ENCODE measurements at places on chromosomes 6 and 20.
A peak's percentile ranks its signal among the peaks of the same experiment; 100 is the strongest.

- DNase-seq: no peak
Measured at GRCh38 chr20:42191140-42191860, 573.1 kb upstream of the CHD6 start.

GRCh38 chr6:168631564-168631963 lies 190.6 kb downstream of the SMOC2 start:
- no peak for DNase-seq

DNA sequence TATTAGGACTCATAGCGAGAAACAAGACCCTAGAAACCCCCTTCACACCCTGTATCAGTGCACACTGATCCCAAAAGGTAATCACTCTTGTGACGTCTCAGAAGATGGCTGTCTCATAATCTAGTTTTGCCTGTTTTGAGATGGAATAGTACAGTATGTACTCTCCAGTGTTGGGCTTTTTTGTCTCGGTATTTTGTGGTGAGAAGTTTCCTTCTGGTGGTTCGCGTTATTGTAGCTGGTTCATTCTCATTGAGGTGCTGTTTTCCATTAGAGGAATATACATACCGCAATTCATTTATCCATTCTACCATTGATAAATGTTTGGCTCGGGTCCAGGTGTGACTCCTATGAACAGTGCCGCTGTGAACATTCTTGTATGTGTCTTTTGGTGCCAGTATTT lies 27.9 kb upstream of the MAP3K4 start:
- DNase-seq: no peak

DNA sequence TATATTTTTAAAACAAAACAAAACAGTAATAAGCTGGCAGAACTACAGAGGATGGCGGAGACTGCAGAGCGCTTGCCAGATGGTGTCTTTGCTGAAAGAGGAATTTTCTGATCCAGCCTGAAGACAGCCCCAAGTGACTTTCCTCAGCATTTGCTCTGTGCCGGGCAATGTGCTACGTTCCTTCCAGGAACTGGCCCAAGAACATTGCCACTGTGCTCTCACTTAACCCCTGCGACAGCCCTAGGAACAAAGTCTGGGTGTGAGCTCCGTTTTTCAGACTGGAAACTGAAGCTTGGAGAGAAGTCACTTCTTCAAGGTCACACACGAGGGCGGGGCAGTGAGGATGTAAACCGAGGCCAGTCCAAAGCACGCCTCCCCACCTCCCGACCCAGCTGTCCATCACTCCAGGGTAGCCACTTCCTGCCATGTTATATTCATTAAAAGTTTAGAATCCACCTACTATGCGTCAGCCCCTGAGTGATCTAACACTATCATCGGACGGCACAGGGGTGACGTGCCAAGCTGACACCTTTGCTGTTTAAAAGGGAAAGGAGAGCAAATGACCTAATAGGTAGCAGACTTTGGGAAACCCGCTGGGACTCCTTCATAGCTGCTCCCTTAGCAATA lies 22.3 kb upstream of the BMP7 start:
- no peak for DNase-seq

DNA sequence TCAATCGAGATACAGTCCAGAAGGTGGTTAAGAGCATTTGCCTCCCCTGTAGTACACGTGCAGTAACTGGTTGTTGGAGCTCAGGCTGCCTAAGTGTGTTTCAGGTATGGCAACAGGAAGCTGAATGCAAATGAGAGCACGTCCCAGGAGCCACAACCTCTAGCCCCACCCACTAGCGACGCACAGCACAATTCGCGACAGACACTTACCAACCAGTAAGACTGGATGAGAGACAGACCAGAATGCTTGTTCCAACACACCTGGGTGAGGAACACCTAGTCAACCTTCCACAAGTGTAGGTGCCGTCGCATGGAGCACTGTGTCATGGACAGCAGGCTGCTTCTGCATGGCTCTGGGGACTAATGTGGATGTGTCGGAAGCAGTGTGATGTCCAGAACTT lies 7.2 kb upstream of the SERPINB1 start:
- peak; percentile 81 for DNase-seq

DNA sequence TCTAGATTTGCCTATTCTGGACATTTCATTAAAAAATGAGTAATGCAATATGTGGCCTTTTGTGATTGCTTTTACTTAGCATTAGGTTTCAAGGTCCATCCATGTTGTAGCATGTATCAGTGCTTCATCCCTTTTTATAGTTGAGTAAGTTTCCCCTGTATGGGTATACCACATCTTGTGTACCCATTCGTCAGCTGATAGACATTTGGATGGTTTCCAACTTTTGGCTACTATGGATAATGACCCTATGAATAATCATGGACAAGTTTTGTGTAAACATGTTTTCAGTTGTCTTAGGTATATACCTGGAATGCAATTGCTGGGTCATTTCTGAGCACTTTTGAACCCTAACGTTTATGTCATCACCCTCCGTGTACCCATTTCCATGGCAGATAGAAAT lies 15.4 kb downstream of the METTL24 start:
- DNase-seq: no peak

- no peak for DNase-seq
Measured at GRCh38 chr6:78864957-78865356, 2.4 kb upstream of the IRAK1BP1 start.

DNA sequence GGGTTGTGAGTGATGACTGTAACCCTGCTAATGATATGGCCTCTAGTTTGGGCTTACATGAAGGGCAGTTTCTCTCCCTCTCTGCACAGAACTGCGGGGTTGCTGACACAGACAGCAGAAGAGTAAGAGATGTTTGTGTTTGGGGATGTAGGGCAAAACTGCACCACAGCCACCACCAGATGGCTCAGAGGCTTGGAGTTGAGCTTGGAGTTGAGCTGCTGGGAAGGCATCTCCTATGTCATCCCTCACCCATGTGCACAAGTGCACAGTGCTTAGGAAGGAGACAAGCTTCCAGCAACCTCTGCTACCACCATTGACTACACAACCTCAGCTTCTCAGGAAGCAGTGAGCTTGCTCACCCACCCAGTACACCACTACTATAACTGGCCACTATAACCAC lies 303.9 kb upstream of the DEFB112 start:
- no peak for DNase-seq

DNA sequence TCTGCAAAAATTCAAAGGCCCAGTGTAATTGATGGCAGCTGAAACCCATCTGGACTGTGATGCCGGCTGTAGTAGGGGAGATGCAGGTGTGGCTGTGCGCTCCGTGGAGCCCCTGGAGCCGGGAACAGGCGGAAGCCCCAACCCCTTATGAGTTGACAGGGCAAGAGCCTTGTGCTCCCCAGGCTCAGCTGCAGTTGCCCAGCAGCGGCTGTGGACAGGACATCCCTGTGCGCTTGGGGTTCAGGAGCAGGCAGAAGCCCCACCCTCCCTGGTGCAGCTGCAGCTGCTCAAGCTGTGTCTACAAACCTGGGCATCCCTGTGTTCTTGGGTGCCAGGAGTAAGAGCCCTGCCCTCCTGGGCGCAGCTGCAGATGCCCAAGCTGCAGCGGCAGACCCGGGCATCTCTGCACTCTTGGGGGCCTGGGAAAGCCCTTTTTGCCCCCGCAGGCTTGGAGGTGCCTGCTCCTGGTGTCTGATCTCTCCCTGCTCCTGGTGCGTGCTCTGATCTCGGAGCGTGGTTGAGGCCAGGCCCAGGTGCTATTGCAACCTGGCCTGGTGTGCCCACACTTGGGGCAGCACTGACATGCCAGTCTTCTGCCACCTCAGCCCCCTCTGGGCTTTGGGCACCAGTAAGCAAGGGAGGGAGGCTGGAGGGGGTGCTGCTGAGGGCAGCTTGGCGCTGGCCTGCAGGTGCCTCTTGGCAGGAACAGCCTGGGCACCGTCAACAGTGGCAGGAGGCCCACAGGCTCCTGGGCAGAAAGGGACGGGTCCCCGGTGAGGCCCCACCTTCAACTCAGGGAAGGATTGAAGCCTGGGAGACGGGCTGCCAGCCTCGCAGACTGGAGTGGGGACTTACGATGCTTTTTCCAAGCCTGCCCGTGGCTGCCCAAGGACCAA lies 30.3 kb downstream of the OR2J2 start:
- DNase-seq: no peak

- no peak for DNase-seq
Measured at GRCh38 chr6:81384921-81385320, 367.6 kb downstream of the TENT5A start.

DNA sequence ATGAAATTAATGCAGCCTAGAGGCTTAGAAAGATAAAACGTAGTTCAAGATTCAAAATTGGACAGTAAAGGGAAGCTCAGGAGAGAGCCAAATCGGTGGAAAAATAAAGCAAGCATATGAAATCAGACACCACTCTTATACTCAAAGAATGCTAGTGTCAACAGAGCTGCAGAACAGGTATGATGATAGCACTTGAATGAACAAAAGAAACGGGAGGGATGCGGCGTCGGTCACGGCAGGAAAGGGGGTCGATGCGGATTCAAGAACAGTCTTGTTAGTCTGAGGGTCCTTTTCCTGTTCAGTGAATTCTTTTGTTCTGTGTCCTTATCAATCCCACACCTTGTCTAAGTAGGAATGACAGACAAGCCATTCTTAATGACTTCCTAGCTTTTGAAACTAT lies 114.4 kb downstream of the FOXC1 start:
- DNase-seq: no peak

DNA sequence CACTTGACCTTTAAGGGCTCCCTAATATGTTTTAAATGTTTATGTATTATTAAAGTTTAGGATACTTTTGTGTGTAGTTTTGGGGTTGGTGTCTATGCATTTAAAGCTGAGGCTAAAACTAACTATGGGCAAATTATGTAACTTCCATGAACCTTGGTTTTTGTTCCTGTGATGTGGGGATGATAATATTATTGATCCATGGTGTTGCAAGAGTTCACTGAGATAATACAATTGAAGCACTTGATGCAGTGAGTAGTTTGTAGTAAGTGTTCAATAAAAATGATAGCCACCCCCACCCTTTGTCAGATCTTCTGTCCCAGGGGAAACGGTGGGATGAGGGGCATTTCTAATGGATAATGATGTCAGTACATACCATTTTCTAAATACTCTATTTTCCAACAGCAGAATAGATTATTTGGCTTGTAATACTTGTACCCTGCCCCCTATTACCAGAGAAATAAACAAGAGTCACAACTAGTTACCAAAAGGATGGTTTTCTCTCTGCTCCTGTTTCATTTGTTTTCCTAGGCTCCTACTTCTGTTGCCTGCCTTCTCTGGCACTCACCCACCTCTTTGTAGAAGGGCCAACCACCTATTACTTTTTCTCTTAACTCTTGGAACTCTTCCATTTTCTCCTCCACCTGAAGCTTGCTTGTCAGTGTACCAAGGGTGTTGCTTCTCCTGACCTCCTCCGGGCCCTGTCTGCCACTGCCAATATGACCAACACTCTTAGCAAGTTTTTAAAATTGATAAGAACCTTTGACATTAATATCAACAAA lies 97.9 kb downstream of the RCAN2 start:
- DNase-seq: no peak

DNA sequence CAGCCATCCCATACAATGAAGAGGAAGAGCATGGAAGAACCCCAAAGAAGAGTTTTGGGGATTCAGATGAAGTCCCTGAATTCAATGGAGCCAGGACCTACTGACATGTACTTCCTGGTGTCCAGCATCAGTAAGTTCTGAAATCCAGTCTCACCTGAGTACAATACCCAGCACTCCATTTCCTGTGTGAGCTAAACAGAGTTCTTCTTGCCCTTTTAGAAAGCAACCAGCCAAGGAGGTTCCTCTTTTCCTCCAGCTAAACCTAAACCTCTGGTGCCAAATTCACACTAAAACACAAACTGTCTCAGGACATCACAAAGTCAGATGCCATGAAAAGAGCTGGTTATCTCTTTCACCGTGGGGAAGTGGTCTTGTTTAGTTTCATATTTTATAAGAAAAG lies 71.5 kb downstream of the PKHD1 start:
- DNase-seq: no peak

GRCh38 chr6:80607811-80608391 lies 501.4 kb downstream of the BCKDHB start:
- no peak for DNase-seq

DNA sequence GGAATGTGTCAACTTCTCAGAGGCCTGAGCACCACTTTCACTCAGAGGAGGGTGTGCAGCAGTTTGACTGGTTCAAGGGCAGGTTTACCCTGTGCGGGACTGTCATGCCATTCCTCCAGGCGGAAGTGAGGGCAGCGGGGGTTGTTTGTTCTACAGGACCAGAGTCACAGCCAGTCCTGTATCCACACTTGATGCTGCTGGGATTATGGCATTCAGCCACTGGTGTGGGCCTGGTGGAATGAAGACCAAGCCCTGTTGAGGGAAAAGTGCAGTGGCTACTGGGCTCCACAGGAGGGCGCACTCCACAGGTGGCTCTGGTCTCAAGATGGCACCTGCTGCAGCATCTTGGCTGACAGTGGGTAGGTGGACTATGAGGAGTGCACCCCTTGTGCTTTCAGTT lies 14.8 kb downstream of the SEMG2 start:
- no peak for DNase-seq

GRCh38 chr20:44536175-44536574 lies 14.3 kb upstream of the SERINC3 start:
- DNase-seq: no peak

GRCh38 chr6:21955951-21956350 lies 340.9 kb downstream of the PRL start:
- DNase-seq: no peak

DNA sequence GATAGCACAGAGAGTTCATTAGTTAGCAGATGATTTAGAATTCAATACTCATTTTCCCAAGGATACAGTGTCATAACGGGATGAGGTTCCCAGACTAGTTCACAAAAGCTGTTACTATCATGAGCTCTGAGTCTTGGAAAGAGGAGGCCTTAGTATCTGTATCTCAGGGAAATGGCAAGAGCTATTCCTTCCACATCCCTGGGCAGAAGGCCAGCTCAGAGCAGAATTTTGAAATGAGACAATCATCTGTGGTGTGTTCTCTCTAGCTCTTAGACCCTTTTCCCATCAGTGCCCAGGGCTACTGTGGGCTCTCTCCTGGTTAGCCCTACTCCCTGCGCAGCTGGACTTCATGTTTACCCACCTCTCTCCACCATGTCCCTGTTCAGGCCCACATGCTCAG lies 64.5 kb downstream of the JAG1 start:
- no peak for DNase-seq

DNA sequence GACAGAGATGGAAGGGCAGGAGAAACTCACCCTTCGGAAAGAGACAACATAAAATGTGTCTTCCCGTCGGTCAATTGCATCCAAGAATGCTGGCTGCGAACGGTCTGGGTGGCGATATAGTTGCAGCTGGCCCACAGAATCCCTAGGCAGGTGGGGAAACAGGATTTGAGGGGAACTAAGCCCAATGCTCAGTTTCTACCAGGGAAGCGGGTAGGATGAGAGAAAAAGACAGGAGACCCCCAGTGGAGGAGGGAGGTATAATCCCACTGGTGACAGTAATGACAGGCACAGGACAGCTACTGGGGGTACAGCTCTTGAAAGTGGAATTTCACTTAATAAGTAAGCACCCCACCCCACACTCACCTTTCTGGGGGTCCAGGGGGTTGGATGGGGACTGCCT lies 7.5 kb upstream of the TNXB start:
- no peak for DNase-seq

DNA sequence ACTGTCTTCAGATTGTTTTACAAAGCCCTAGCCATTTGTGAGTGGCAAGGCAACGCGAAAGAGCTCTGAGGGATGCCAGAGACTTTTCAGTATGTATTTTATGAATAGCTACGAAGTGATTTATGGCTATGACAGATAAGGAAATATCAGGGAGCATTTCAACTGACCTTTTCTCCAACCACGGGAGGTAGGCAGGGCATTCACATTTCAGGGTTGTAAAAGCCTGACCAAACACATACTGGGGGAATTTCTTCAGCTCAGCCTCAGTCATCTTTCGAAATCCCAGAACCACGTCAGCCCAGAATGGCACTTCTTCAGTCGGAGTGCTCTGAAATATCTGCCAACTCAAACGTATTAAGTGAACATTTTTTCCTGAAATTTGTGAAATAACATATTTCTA lies 10.8 kb downstream of the DDO start:
- no peak for DNase-seq

- no peak for DNase-seq
Measured at GRCh38 chr20:13028001-13028400, 19.2 kb downstream of the SPTLC3 start.

Measured in CD4-positive, alpha-beta T cell treated with Interferon alpha-2 for 1 hour (primary cell).